ENCODE measurements at places on chromosomes 4 and X.

- no peak for DNase-seq
Measured at GRCh38 chr4:147535124-147535523, 54.2 kb downstream of the EDNRA start.

DNA sequence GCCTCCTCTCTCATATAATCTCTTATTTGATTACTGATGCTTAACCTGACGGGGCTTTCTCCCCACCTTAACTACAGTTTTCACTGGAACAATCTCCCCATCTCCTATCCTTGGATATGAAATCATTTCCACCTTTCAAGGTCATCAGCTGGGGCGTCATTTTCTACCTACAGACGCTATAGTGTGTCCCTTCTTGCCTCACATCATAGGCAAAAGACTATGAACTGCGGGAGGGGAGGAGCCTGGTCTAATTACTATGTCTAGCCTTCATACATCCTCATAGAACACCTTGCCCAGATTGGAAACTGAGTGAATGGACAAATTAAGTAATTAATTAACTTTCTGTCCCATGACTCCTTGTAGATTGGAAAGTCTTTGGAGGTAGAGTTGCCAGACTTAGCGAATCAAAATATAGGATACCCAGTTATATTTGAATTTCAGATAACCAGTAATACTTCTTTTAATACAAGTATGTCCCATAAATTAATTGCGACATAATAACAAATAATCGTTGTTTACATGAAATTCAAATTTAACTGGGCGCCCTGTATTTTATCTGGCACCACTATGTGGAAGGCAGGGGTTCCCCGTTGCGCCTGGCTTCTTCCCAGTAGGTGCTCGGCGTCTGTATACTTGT lies 752 bp upstream of the ATP6AP2 start:
- DNase-seq, result no peak

GRCh38 chr4:143438710-143439109 lies 74.8 kb upstream of the SMARCA5 start:
- DNase-seq, result no peak

DNA sequence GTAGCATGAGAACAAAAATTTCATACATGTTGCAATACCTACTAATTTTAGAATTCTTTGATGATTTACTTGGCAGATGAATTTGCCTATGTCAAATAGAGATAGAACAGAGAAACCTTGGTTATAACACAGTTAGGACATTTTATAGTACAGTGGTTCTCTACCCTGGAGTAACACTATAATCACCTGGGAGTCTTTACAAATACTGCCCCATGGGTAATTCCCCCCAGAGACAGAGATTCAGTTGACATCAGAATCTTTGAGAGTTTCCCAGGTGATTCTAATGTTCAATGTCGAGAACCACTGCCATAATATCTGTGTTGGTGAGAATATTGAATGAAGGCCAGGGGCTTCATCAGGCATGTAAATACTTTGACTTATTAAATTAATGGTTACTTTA lies 401.3 kb upstream of the NDST4 start:
- no peak for DNase-seq

DNA sequence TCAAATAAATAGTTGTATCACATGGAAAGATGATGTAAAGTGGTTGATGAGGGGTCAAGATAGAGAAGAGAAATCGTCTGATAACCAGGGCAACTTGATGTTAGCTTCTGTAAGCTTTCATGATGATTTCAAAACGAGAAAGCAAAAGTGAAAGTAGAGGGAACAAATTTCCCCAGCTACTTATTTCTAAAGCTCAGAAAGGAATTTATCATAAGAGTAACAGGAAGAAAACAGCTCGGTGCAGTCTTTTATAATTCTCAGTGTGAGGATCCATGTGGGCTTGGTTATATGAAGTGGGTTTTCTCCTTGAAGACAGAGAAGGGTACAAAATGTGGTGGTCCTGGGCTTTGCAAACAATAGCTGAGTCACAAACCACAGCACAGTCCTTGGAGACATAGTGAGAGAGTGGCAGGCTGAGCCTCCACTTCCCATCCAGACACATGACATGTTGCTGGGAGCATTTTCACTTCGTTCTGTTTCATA lies 32.1 kb upstream of the GLRA2 start:
- no peak for DNase-seq

GRCh38 chr4:175622887-175623286 lies 189.2 kb downstream of the GPM6A start:
- DNase-seq, result no peak

DNA sequence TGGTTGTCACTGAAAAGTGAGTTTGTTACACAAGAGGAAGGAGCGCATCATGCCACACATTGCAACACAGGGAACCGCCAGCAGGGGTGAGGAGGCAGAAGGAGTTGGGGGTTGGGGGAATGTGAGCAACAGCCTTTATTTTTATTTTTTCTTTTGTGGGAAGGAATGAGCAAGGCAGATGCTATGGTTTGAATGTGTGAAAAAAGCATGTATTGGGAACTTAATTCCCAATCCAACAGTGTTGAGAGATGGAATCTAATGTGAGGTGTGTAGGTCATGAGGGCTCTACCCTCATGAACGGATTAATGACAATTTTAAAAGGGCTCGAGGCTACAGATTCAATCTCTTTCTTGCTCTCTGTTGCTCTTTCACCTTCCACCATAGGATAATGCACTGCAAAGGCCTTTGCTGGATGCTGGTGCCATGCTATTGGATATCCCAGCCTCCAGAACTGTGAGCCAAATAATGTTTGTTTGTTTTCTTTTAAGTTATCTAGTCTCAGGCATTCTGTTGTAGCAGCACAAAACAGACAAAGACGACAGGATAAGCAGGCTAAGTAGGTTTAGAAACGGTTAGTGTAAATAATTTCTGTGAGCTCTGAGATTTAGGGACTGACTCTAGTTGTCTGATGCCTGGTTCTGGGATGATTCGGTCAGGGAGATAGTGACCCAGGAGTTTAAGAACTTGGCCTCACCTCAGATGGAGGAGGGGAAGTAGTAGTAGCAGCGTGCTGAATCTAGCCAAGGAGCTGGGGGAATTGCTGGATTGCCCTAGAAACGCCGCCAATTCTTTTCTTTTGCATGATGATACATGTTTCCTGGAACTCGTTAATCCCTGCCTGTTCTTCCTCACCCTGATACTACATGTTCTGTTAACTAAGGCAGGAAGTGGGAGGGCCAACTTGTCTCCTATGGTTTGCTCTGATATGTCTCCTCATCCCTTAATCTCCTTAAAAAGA lies 156.6 kb upstream of the CTSO start:
- no peak for DNase-seq

DNA sequence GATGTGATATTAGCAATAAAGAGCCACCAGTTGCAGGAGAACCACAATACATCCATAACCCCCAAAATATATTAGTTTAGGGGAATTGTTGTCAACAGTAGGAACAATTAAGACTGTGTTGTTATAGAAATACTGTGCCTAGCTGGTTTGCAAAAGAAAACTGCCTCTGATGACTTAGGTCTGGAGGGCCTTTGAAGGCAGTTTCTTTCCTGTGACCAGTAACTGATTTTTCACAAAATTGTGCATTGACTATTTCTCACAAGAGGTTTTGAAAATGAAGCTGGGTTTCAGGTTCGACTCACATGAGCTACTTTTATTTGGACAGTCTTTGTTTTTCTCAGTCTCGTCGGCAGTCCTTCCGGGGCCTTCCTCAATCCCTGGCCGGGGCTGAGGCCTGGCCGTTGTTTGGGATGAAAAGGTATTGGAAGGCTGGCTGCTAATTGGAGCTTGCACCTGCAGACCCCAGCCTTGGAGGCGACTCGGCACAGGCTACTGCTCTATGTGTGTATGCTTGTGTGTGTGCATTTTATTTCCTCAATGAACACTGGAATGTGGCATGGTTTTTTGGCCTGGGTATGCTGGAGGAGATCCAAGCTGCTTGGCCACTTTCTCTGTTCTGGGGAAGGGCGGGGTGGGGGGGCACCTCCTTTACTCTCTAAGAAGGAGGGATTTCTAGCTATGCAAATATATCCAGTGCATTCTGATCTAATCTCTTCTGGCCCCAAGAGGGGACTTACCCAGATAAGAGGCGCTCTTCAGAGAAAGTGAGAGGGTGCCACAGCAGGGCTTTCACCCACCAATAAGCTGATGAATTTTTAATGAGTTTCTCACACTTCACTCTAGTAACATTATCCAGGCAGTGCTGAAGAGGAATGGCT lies 49.5 kb upstream of the LNX1 start:
- no peak for DNase-seq

- DNase-seq, result no peak
Measured at GRCh38 chr4:126404549-126404948, 1089.8 kb downstream of the FAT4 start.

DNA sequence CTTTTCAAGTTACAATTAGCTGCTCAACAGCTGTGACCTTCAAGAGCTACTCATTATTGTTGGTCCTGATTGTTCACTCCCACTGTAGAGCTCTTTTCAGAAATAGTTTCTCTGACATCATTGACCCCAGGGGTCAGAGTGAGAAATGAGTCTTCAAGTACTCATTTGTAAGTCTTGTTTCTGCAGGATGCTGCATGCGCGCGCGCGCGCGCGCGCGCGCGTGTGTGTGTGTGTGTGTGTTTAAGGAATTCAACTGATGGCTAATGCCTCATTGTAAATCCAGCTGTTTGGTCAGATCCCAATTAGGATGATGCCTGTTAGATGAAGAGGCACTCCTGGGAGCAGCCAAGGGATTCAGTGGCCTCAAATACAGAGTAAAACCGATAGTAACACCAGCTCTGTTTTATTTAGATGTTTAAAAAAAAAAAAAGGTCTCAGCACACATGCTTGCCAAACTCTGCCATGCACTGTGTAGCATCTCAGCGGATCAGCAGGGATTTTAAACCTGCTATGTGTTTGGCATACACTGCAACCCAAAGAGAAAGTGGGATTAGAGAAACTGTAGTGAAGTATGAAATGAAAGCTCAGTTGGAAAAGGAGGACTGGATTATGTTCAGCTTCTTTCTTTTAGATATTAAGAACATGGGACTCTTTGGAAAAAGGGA lies 332.3 kb downstream of the ADGRL3 start:
- DNase-seq, result no peak

- no peak for DNase-seq
Measured at GRCh38 chrX:16089086-16089485, 34.3 kb upstream of the GRPR start.

DNA sequence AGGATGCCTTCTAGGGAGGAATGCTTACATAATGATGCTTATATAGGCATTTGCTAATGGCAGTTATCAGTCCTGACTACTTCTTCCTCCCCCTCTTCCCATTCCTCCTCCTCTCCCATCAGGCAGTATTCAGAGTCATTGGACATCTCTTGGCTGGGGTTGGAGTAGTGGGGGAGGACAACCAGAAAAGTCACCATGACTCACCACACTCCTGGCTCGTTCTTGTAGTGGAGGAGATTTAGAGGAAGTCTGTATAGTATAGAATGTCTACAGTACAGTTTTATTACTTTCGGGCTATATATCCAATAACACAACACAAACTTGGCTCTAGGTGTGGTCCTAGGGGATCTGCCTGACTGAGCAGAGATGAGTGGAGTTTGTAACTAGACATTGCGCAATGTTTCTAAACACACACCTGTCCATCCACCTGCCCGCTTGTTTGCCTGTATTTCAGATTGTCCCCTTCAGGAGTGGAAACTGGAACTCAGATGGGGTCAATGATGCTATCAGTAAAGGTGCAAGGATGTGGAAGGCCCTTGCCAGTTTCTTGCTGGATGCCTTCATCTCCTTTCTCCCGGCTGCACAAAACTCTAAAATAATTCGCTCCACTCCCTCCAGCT lies 27.9 kb upstream of the KIAA1210 start:
- DNase-seq, result no peak

DNA sequence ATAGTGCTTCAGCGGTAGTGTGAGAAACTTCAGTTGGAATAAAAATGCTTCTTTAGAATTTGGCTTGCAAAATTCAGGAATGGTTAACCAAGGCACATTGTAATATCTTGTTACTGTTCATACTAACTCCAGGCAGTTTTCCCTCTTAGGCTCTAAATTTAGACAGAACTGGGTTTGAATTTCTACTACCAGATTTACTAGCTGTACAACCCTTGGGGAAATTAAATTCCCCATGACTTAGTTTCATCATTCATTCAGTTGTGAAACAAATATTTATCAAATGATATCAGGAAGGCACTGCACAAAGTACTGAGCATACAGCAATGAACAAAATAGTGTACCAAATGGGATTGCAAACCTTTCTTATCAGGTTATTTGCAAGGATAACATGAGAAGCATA lies 135.0 kb upstream of the IL15 start:
- DNase-seq, result no peak

DNA sequence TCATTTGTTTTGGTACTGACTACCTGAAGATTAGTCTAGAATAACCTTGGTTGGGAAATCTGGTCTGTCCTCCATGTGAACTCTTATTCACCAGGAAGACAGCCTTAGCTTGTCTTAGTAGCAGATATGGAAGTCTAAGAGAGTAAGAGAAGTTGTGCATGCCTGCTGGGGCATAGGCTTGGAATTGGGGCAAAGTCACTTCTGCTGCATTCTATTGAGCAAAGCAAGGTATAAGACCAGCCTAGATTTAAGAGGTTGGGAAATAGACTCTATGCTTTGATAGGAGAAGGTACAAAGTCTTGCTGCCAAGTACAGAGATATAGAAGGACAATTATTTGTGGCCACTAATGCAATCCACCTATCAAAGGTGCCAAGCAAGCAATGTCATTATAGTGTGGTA lies 464.0 kb upstream of the BOD1L1 start:
- DNase-seq, result no peak

GRCh38 chr4:104491481-104492182 lies 3.1 kb downstream of the CXXC4 start:
- peak; percentile 11 for DNase-seq

DNA sequence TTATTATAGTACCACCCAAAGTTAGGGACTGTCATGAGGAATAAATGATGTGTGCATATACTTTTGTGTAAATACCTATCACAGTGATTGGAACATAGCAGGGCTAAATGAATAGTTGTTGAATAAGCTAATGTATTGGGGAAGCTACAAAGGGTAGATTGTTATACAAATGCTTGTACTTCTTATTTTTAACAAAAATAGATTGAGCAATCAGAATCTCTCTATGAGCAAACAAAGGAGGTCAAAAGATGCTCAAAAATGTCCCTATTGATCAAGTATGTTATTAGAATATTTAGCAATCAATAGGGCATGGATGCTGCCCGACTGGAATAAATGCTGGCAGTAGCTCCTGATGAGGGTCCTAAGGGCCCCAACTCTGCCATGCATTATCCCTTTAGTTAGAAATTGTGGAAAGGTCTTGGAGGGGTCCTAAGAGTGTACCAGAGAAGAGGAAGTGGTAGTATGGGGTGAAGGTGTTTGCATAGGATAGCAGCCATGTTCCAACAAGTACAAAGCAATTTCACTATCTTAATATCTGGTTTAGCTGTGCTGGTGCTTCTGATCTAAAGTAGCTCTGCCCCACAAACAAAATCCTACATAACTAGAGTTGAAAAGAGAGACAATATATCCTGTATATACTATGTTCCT lies 33.1 kb upstream of the TAPT1 start:
- DNase-seq, result no peak

Measured in effector CD8-positive, alpha-beta T cell (primary cell).